ENCODE measurements at places on chromosomes 1 and 21.

DNA sequence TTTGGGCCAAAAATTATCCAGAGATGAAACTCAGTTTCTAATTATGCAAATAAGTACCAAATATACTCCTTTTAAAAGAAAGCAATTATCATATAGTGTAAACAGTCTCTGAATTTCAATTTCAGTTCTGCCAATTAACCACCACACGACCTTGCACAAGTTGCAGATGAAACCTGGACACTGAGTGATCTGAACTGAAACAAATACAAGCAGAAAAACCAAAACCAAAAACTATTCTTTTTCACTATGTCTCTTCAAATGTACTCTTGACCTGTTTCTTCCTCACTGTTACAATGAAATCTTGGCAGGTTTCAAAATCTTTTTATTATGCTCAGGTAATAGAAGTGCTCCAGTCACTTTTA lies 79.2 kb downstream of the TYW3 start:
- no peak for DNase-seq

GRCh38 chr1:175222296-175222938 lies 29.8 kb upstream of the KIAA0040 start:
- DNase-seq, result no peak

DNA sequence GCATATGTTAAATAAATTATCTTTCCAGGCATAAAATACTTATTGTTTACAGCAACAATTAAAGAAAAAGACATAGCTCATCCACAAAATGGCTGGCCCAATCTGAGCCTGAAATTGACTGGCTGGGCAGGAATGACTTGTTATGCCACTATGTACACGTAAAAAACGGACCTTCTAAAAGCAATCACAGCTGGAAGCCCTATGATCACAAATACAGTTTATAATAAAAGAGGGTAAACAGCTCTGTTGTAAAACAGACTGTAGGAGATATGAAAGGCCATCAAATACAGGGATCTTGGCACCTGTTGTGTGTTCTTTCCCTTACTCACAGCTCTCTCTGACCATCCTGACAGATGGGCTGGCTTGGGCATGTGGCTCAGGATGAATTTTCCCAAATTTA lies 70.5 kb upstream of the DMRTA2 start:
- no peak for DNase-seq

- DNase-seq, result no peak
Measured at GRCh38 chr1:244150665-244151064, 99.6 kb downstream of the ZBTB18 start.

GRCh38 chr21:8989261-8989711 lies 1532.1 kb upstream of the TPTE start:
- DNase-seq, result no peak

DNA sequence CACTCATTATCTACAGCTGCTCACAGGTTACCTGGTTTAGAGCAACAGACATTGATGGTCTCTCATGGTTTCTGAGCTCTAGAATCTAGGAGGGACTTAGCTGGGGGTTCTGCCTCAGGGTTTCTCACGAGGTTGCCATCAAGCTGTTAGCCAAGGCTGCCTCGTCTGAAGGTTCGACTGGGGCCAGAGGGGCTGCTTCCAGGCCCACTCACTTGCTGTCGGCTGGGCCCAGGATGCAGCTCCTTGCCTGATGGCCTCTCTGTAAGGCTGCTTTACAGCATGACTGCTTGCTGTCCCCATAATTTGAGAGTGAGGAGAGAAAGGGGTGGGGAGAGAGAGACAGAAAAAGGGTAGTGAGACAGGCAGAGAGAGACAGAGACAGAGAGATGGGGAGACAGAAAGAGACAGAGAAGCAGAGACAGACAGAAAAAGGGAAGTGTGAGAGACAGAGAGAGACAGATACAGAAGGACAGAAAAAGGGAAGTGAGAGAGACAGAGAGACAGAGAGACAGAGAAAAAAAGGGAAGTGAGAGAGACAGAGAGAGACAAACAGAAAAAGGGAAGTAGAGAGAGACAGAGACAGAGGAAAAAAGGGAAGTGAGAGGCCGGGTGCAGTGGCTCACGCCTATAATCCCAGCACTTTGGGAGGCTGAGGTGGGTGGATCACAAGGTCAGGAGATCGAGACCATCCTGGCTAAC lies 106.8 kb upstream of the C1orf174 start:
- DNase-seq, result no peak

- no peak for DNase-seq
Measured at GRCh38 chr1:23639460-23640095, 52.0 kb upstream of the RPL11 start.

All from activated CD4-positive, alpha-beta T cell treated with anti-CD3 and anti-CD28 coated beads, Interleukin-2, amount 50 U/mL, for 16 hours (primary cell).